ENCODE measurements at places on chromosomes 11 and 22. TPM values are rescaled to one million over a fixed set of nuclear protein-coding genes. Genes with fewer than 3 reads are reported as not detected.

DNA sequence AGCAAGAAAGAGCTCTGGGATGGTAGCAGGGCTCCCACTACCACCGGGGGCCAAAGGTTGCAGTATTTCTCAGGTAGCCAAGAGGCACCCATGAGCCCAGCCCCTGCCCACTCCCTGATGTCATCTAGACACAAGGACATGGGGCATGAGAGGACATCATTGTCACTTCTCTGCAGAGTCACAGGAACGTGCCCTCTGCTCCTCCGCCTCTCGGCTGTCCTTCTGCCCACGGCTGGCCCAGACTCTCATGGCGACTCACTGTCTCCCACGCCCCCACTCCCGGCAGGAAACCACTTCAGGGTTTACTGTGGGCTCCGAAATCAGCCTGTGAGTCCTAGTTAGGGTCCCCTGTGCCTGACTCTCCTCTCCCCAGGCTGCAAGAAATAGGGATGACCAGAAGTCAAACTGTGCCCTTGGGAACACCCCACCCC is 1.8 kb upstream of the GAL start:
- peaks cover 5% of the 10 kb centered on the region for H3K4me1 ChIP-seq
- no peak overlapping the region for H3K4me3 ChIP-seq
- no peaks in the 10 kb centered on the region for H3K36me3 ChIP-seq
- H3K27ac ChIP-seq: no peak overlapping the region
- peaks cover 17% of the 10 kb centered on the region for H3K27me3 ChIP-seq
- DNase-seq: no peak

DNA sequence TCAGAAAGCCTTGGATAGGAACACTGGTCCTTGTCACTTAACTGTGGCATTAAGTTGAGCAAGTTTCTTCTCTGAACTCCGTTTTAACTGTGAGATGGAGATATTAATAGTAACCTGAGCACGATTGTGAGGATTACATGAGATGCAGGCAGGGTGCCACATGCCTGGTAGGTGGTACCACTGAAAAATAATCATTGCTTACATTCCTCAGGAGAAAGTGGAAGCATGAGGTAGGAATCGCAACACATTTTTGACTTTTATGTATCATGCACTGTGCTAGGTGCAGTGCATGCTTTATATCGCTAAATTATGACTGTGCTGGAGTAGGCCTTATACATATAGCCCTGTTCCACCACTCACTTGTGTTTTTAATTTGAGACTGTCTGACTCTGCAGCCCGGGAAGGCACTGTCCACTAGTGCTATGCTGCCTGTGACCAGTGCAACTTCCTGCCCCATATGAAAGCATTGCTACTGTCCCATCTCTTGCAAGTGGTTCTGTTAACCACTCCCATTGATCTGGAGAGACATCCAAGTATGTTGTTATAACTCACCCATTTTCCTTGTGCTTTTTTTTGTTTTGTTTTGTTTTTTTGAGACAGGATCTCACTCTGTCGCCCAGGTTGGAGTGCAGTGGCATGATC is 1.0 kb downstream of the UQCR10 start:
- no peak for DNase-seq
- peaks cover 46% of the 10 kb centered on the region for H3K4me1 ChIP-seq
- peak overlapping the region; percentile 97 for H3K27ac ChIP-seq
- H3K4me3 ChIP-seq: peak overlapping the region; percentile 98
- peaks cover 32% of the 10 kb centered on the region for H3K36me3 ChIP-seq
- no peaks in the 10 kb centered on the region for H3K27me3 ChIP-seq

GRCh38 chr11:58650496-58650895 is 28.0 kb downstream of the CNTF start:
- H3K4me1 ChIP-seq: no peaks in the 10 kb centered on the region
- DNase-seq: no peak
- no peak overlapping the region for H3K4me3 ChIP-seq
- H3K36me3 ChIP-seq: no peaks in the 10 kb centered on the region

GRCh38 chr11:35722641-35723040 is 60.1 kb downstream of the TRIM44 start:
- H3K4me3 ChIP-seq: no peak overlapping the region
- no peaks in the 10 kb centered on the region for H3K27me3 ChIP-seq
- DNase-seq: no peak
- H3K4me1 ChIP-seq: peaks cover 11% of the 10 kb centered on the region

GRCh38 chr11:111001986-111002611 is 243.4 kb upstream of the POU2AF2 start:
- H3K4me3 ChIP-seq: no peak overlapping the region
- no peak overlapping the region for H3K27ac ChIP-seq
- H3K4me1 ChIP-seq: no peaks in the 10 kb centered on the region
- no peak for DNase-seq
- H3K36me3 ChIP-seq: no peaks in the 10 kb centered on the region
- H3K27me3 ChIP-seq: no peaks in the 10 kb centered on the region

OR10D3 gene
- polyA plus RNA-seq: not detected

C11orf97 gene
- polyA plus RNA-seq: not detected

SMC1B gene
- not detected for polyA plus RNA-seq

SLC37A2 gene
- polyA plus RNA-seq: 0.47 TPM
